ENCODE measurements at places on chromosomes 7 and 10.

DNA sequence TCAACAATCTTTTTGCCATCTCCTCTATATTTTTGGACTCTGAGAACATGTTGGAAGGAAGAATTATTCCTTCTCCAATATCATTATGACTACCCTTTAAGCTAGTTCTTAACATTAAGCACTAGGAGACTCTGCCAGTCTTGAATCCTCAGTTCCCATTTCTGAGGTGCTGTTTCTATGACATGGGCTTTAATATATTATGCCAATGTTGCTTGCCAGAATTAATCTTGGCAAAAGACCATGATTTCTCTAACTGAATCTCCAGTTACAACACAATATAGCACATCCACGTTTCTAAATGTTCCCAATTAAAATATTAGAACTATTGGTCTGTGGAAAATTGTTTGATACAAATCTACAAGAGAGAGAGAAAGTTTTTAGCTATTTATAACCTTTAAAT is 250.0 kb downstream of the HGF start:
- no peak for DNase-seq

- DNase-seq, result peak; percentile 8
Measured at GRCh38 chr7:4849390-4849789, 12.4 kb downstream of the PAPOLB start.

DNA sequence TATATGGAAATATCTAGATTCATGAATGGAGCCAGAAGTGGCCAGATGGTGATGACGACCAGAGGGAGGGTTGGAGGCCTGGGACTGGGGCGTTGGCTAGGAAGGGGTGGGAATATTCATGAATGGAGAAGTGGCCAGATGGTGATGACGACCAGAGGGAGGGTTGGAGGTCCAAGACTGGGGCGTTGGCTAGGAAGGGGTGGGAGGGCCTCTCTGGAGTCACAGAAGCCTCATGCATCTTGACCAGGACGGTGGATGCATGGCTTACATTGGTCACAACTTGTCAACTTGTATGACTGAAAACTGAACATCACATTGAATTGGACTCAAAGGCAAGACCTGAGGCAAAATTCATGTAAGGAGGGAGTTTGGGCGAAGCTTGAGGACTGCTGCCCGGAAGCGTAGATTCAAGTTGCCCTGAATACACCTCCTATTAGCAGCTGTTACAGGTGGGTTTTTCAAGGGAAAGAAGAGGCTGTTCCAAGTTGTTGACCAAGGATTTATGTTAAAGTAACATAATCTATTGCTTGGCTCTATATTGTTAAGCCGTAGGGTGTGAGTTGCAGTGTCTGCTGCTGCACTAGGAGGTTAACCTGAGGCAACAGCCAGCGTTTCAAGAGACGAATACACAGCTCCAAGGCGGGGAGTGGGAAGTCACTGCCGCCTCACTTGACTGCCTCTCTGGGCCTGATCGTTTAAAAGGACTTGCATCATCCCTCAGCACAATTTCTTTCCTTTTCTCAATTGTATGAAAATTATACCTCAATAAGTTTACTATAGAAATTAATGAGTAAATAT is 55.1 kb upstream of the FAM20C start:
- no peak for DNase-seq

DNA sequence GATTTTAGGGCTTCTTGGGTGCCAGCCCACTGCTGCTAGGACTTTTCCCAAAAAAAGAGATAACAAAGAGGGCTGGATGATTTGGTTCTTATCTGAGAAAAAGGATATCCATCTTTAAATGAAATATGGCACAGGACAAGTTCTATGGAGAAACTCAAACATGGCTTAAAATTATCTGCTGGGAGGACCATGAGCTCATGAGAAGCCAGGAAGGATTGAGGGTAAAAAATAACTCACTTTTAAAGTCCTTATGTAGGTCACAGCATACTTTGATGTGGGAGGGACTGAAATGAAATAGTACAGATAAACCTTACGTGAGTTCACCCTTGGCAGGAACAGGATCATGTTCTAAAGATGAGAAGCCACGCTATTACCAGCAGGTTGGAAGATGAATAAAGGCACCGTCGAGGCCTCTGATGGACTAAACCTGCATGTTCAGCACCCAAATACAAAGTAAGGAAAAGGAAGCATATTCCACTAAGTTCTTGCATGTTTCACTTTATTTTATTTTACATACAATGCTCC is 369.2 kb upstream of the KLF6 start:
- DNase-seq, result no peak

DNA sequence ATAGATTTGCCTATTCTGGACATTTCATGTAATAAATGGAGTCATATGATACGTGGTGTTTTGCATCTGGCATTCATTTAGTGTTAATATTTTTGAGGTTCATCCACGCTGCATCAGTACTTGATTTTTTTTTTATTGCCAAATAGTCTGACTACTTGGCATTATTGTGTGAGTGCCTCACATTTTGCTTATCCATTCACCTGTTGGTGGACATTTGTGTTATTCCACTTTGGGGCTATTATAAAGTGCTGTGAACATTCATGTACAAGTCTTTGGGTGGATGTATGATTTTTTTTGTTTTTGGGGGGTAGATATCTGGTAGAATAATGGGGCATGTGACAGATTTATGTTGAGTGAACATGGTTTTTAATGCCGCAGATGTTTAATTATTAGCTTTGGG is 19.7 kb downstream of the CUL1 start:
- no peak for DNase-seq

- no peak for DNase-seq
Measured at GRCh38 chr10:27088119-27089044, 11.9 kb downstream of the ANKRD26 start.

DNA sequence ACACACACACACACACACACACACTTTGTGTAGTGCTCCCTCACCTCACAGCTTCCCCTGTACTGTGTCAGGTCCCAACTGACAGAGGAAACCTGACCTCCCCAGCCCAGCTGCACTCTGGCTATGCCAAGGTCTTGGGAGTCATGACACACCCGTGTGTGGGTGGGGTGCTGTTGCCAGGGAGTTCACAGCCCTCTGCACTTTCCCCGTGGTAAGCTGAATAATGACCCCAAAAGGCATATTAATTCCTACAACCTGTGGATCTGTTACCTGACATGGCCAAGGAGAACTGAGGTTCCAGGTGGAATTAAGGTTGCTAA is 8.9 kb upstream of the NANOS1 start:
- DNase-seq, result no peak

- DNase-seq, result peak; percentile 18
Measured at GRCh38 chr10:49280001-49280408, 19.0 kb upstream of the C10orf71 start.

GRCh38 chr10:13827076-13827797 is 240.5 kb downstream of the PRPF18 start:
- DNase-seq, result no peak

GRCh38 chr7:133344275-133344674 is 91.4 kb downstream of the EXOC4 start:
- no peak for DNase-seq

GRCh38 chr7:116417593-116418345 is 81.8 kb upstream of the CAV2 start:
- DNase-seq, result no peak

GRCh38 chr10:25263931-25264330 is 89.1 kb downstream of the GPR158 start:
- no peak for DNase-seq

DNA sequence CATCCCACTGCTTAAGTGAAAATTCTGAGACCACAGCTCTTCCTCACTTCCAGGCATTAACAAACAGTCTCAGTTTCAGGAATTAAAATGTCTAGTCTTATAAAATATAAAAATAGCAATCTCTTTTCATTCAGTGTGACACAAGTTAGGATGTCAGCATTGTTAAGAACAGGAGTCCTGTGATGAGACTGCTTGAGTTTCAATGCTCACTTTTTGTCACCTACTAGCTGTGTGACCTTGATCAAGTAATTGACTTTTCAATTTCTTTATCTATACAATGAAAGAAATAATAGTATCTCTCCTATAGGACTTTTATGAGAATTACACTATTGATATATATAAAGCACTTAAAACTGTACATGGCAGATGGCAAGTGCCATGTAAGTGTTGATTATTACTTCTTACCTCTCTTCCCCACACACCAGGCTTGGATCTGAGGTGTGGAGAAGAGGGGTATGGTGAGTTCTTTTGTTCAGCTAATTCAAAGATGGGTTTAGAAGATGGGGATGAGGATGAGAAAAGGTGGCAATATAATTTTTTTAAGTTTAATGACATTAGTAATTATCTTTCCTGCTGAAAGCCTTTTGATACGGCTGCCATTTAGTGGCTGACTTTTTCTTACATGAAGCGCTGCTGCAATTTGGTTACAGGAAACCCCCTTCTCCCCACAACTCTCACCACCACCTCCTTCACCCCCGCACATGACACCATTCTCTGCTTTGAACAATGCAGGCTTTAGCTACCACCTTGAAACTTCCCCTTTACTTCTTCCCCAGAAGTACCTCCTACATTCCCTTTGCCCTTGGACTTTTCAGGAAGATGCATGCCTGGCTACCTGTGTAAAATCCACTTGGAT is 20.8 kb upstream of the HYAL4 start:
- no peak for DNase-seq

DNA sequence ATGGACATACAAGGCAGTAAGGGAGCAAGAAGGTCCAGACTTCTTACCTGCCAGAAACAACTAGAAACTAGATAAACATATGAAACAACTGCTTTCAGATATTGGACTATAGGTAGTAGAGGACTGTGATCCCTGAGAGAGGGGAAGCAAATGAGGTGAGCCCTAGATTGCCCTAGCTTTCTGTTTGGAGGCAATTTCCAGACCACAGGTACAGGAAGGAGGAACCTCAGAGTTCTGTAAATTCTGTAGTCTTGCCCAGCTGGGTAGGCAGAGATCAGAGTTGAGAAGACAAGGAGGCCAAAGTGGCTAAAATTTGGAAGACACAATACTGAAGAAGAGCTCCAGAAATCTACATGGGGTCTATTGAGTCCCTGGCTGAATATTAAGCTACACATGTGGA is 21.0 kb downstream of the CDK6 start:
- no peak for DNase-seq

DNA sequence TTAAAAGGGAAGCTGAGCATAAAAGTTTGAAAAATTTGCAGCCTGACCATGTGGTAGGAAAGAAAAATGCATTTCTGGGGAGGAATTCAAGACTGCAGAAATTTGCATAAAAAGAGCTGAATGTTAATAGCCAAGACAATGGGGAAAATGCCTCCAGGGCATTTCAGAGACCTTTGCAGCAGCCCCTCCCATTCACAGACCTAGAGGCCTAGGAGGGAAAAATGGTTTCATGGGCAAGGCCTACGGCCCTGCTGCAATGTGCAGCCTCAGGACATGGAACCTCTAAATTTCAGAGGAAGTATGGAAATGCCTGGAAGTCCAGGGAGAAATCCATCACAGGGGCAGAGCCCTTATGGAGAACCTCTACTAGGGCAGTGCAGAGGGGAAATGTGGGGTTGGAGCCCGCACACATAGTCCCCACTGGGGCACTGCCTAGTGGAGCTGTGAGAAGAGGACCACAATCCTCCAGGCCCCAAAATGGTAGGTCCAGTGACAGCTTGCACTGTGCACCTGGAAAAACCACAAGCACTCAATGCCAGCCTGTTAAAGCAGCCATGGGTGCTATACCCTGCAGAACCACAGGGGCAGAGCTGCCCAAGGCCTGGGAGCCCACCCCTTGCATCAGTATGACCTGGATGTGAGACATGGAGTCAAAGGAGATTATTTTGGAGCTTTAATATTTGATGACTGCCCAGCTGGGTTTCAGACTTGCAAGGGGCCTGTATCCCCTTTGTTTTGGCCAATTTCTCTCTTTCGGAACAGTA is 243.8 kb downstream of the DNAJB9 start:
- no peak for DNase-seq

DNA sequence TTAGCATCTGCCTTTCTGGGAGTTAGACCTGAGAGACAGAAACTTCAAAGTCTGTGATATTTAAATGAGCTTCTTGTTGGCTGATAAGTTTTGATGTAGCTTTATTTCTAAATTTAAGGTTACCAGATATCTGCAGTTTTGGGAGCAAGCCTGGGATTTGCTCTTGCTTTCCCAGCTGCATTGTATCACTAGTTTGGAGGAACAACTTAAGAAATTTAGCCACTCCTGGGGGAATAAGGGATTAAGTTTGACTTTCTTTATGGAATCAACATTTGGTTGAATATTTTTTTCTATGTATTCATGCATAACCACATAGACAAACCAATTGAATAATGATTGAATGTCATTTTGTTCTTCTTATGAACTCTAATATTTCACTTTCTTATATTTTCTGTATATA is 178.6 kb downstream of the POLR1F start:
- no peak for DNase-seq

DNA sequence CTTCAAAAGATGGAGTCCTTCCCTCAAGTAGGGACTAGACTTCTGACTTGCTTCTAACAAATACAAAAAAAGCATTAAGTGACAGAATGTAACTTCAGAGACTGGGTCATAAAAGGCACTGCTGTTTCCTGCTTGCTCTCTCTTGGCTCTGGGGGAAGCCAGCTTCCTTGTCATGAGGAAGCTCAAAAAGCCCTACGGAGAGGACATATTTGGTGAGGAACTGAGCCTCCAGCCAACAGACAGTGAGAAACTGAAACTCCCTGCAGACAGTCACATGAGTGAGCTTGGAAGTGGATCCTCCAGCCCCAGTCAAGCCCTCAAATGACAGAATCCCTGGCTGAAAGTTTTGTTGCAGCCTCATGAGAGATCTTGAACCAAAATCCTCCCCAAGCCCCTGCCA is 26.3 kb upstream of the SLC35G1 start:
- no peak for DNase-seq

DNA sequence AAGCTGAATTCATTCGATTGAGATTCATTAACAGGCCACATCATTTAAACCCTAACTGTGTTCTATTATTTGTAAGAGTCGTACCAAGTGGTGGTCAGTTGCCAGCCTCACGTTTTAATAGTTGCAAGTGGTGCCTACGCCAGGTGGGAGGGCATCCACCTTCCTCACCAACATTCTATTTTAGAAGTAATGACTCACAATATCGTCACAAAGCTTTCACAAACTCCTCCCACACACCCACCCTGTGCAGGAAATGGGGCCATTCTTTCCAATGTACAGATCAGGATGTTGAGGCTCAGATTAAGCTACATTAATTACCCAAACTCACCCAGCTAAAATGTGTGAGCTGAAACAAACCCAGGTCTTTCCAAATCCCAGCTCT is 77.3 kb upstream of the SAMD8 start:
- no peak for DNase-seq

DNA sequence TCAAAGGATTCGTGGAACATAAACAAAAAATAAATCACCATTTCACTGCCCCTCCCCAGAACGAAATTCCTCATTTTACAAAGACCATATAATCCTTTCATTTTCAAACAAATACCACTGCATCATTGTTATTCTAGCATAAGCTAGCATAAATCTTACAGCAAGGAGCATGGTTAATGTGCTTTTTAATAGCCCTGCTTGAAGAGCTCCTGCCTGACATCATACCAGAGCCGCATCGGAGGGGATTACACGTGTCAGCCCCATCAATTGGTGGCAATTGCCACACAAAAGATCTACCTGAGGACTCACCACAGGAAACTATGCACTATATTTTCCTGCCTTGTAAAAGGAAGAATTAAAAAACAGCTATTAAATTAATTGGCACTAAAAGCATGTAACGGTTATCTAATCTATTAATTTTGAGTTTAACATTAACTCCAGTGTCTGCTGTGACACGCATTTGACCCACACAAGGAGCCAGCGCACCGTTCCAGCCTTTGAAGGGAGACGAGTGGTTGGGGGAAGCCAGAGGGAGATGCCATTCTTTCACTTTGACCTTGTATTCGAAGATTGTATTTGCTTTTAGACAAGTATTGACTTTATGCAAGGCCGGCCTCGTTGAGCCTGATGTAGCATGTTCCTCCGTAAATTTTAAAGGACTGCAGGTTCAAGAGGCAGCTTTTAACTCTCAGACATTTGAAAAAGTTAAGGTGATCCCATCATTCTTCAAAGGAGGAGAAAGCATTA is 261.1 kb upstream of the RNF32 start:
- no peak for DNase-seq

GRCh38 chr7:10779465-10780399 is 193.9 kb upstream of the PHF14 start:
- no peak for DNase-seq

All from GF-D8 (cell line).